ENCODE measurements at places on chromosomes 12 and 14.

DNA sequence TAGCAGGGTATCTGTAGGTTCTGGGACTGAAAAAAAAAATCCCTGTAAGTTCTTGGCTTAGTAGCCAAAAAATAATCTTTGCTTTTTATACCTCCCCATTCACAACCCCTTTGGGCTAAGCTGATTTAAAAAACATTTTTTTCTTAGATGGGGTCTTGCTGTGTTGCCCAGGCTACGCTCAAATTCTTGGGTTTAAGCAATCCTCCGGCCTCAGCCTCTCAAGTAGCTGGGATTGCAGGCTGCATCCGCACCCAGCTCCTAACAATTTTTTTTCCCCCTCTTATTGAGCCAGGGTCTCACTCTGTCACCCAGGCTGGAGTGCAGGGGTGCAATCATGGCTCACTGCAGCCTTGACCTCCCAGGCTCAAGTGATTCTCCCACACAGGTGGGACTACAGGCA, 9.1 kb upstream of the ISM2 start:
- no peak for DNase-seq

GRCh38 chr14:23182372-23183157, 895 bp downstream of the SLC7A8 start:
- DNase-seq = peak; percentile 55

DNA sequence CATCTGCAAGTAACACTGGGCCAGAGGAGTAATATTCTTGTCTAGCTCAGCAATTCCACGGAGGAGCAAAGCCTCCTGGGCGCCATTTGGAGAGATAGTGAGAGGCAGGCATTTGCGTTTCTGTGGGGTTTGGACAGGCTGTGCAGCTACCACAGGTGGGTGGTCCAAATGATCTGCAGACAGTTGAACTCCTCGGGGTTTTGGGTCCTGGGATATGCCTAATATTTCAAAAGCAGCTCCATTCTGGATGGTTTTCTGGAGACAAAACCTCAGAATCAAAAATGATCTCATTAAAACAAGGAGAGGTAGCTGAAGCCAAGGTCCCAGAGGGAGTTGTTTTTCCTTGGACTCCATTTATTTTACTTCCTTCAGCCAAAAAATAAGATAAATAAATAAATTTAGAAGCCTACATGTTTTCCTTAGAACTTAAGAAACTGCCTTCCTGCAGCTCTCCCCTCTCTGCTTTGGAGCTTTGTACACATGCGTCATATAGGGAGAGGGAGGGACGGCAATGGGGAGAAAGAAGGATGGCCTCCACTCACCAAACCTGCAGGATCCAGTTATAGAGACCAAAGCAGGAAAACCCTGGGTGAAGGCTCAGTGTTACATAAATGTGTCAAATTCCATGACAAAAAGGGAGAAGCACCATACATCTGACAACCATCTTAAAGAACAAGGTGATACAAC, 227.3 kb upstream of the DAAM1 start:
- no peak for DNase-seq

- DNase-seq = no peak
Measured at GRCh38 chr12:112741106-112741505, 50.4 kb upstream of the RPH3A start.

Measured in activated T-cell treated with anti-CD3 and anti-CD28 coated beads, Interleukin-2, amount 50 U/mL, for 72 hours (primary cell).